NAMALWA (cell line): ENCODE measurements at places on chromosomes 5 and 9.
A peak's percentile ranks its signal among the peaks of the same experiment; 100 is the strongest.

- no peak for DNase-seq
Measured at GRCh38 chr5:72621576-72621975, 114.4 kb upstream of the ZNF366 start.

DNA sequence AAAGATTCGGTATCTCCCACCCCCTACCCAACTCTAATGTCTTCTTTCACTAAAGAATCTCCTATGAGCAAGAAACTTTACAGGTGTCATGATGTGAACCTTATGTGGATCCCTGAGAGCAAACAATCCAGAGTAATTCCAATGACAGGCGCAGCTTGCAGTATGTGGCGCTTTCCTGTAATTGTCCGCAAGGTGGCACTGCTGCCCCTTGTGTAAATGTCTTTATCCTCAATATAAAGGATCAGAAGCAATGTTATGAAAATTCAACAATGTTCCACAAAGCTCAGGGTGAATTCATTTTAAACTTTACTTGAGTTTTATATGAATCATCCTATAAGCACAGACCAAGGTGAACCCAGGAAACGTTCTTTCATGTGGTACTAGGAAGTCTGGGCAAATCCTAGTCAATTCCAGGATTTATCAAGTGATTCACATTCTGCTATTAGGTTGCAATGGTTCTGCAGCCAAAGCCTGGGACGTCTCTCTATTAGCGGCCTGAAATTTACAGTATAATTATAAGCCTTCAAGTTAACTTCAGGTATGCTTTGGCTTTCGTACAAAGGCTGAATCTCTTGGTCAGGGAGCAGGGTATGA, 113.7 kb downstream of the TRPM6 start:
- peak; percentile 82 for DNase-seq

- peak; percentile 37 for DNase-seq
Measured at GRCh38 chr5:57176350-57176857, 2.5 kb downstream of the GPBP1 start.

- no peak for DNase-seq
Measured at GRCh38 chr9:70043285-70043684, 363 bp upstream of the MAMDC2 start.

DNA sequence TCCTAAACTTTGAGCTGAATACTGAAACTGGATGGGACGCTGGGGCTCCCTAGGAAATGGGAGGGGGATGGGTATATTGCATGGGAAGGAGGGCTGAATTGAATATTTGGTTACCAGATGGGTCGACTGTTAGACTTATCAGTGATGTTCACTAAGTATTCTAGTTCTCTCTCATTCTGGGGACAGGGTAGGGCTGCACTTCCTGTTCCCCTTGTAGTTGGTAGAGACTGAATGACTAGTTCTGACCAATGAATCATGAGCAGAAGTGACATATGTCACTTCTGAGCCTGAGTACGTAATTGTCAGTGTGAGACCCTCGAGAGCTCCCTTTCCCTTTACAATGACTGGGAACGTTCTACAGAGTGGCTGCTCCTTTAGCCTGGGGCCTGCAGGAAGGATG, 55.5 kb upstream of the DMRT1 start:
- no peak for DNase-seq

- no peak for DNase-seq
Measured at GRCh38 chr5:170614065-170614490, 110.3 kb downstream of the KCNIP1 start.

- DNase-seq, result no peak
Measured at GRCh38 chr5:160089531-160089930, 29.7 kb downstream of the PWWP2A start.

GRCh38 chr9:129225815-129226214, 47.8 kb upstream of the IER5L start:
- DNase-seq, result no peak

DNA sequence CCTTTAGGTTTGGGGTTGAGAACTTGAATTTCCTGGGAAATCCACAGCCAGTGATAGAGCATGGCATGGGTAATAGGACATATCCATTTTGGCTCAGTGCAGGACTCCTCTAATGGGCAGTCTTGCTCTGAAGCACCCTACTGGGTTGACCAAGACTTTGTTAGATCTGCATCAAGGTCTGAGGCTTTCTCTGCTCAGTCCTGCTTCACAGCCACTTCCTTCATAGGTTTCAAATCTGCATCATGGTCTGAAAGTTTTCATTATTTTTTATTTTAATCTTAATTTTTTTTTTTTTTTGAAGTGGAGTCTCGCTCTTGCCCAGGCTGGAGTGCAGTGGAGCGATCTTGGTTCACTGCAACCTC, 36.5 kb downstream of the KIF2A start:
- DNase-seq, result no peak

- peak; percentile 63 for DNase-seq
Measured at GRCh38 chr9:130448035-130448624, 3.4 kb downstream of the ASS1 start.
